ENCODE measurements at places on chromosomes 12 and 14.

DNA sequence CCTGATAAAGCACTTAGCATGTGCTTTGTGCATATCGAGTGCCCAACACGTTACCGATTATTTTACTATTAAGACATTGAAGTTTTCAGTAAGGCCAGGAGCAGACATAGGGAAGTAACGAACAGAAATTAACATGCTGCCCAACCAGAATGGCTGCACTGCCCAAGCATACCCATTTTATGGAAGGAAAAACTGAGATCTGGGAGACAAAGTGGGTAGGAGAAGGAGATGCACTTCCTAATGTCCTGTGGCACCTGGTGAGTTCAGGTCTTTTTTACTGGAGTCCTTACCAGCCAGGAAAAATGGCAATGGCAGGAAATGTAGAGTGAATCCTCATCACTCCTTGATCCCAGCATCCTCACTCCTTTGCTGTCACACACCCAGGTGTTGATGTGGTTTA, 768.5 kb downstream of the MED13L start:
- no peak for DNase-seq

GRCh38 chr12:96399120-96399918, 920 bp downstream of the CDK17 start:
- DNase-seq, result peak; percentile 70

GRCh38 chr14:104322531-104323366, 184.4 kb downstream of the KIF26A start:
- DNase-seq, result no peak

DNA sequence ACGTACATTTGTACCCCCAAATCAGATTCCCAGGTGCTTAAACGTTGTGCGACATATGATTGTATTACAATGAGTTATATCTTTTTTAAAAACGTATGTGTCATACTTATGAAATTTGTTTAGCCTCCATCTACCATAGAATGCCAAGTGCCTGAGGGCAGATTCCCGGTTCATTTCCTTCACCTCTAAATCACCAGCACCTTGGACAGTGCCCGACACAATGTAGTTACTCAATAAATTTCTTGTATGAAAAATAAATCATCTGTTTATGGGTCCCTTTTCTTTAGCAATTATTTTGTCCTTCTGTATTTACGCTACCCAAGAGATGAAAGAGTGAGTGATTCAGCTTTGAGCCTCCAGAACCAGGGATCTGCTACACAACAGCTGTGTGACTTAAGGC, 157.4 kb downstream of the TBX5 start:
- no peak for DNase-seq

- DNase-seq, result no peak
Measured at GRCh38 chr14:60220917-60221316, 28.1 kb upstream of the PPM1A start.

DNA sequence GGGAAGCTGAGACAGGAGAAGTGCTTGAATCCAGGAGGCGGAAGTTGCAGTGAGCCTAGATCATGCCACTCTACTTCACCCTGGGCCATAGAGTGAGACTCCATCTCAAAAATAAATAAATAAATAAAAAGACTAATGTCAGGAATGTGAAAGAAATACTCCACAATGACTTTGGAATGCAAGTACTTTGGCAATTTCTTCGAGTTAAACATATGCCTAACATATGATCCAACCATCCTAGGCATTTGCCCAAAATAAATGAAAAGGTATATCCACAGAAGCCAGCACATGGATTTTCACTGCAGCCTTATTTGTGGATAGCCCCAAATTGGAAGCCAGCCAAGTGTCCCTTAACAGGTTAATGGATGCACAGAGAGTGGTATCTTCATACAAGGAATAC, 357.9 kb upstream of the TMEM132C start:
- DNase-seq, result no peak

GRCh38 chr12:5899675-5900074, 45.4 kb downstream of the ANO2 start:
- no peak for DNase-seq

DNA sequence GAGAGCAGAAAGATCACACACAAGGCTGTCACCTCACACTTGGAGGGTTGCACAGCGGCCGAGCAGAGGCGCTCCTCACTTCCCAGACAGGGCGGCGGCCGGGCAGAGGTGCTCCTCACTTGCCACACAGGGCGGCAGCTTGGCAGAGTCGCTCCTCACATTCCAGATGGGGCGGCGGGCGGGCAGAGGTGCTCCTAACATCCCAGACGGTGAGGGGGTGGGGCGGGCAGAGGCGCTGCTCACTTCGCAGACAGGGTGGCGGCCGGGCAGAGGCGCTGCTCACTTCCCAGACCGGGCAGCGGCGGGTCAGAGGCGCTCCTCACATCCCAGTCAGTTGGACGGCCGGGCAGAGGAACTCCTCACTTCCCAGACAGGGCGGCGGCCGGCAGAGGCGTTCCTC, 9.1 kb downstream of the TMBIM4 start:
- no peak for DNase-seq

GRCh38 chr14:21029917-21030316, at the start of gene TPPP2:
Gene TPPP2 (plus strand): TSS chr14:21030217. CDS start chr14:21030582, 365 bp downstream.
- no peak for DNase-seq

GRCh38 chr12:128190614-128191013, 76.4 kb upstream of the TMEM132C start:
- no peak for DNase-seq

All from effector memory CD4-positive, alpha-beta T cell (primary cell).